Gastroesophageal sphincter (tissue), 4 donors: ENCODE measurements at places on chromosomes 13 and 19.

- ATAC-seq = no peak
Measured at GRCh38 chr13:83633746-83634145, 248.5 kb downstream of the SLITRK1 start.

- ATAC-seq = no peak
Measured at GRCh38 chr13:100980171-100980570, 305.6 kb upstream of the TMTC4 start.

DNA sequence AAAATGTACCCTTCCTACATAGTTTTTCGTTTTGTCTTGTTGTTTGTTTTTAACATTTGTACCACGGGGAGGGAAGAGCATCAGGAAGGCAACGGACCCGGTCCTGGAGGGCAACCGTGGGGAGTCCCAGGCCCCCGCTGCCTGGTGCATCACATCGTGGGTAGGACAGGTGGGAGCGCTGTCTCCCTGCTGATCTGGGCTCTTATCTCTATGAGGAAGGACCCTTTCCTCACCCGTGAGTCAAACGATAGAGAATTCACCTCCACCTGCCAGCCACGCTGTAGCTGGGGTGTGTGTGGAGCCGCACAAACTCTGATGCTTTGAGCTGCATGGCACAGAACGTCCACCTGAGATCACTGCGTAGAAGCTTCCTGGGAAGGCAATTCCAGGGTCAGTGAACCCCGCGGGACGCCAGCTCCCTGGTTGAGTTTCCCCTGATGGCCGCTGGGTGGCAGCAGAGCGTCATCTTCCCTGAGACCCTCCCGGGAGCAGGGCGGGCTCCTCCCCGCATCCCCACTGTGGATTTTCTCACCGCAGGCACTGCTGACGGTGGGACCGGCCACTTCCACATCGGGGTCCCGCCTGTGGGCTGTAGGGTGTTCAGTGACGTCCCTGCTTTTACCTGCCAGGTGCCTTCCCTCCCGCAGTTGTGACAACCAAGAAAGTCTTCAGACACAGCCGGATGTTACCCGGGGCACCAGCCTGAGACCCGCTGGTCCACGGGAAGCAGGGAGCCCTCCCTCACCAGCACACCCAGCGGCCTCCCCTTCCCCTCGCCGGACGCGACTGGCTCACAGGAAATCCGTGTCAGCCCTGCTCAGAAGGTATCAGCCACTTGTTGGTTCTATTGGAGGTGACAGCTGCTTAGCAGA is 54.7 kb downstream of the ZNF787 start:
- peak; percentile 76 for ATAC-seq

- ATAC-seq = no peak
Measured at GRCh38 chr13:50448535-50448998, 394.9 kb downstream of the DLEU7 start.

GRCh38 chr19:33488826-33489225 is 32.8 kb downstream of the PEPD start:
- no peak for ATAC-seq

- ATAC-seq = no peak
Measured at GRCh38 chr13:48113756-48114130, 18.8 kb upstream of the MED4 start.

DNA sequence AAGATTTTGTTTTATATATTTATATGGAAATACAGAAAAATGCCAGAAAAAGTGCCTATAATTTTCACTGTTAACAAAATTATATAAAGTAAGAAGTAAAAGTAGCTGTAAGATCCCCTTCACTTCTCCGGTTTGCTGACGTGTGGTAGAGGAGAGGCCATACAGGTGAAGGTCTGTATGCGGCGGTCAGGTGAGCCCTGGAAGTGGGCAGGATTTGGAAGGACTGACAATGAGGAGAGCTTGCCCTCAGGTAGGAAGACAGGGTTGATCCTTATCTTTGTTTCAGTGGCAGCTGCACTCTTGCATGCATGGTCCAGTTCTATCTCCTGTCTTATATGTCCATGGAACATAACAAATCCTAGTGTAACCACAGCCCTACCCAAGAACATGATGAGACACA is 16.9 kb upstream of the TFDP1 start:
- ATAC-seq = no peak

GRCh38 chr13:99418843-99419140 is 82.5 kb upstream of the TM9SF2 start:
- ATAC-seq = no peak

GRCh38 chr13:20558982-20559381 is 8.0 kb upstream of the IFT88 start:
- no peak for ATAC-seq

DNA sequence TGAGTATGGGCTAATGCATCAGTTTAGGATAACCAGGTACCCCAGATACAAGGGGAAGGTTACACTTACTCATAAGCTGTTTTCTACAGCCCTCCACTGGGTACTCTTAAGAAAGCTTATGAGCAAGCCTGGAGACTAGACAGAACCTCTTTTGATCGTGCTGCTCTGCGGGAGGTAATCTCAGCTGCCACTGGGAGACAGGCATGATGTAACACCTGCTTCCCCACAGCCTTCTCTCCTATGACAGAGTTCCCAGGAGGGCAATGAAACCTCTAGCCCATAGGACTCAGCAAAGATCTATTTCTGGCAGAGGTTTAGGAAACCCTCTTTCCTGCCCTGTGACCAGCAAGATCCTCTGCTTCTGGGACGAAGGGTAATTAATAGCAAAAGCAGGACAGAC is 65.6 kb downstream of the WASF3 start:
- ATAC-seq = no peak
